ENCODE measurements at places on chromosomes 2 and 18.

DNA sequence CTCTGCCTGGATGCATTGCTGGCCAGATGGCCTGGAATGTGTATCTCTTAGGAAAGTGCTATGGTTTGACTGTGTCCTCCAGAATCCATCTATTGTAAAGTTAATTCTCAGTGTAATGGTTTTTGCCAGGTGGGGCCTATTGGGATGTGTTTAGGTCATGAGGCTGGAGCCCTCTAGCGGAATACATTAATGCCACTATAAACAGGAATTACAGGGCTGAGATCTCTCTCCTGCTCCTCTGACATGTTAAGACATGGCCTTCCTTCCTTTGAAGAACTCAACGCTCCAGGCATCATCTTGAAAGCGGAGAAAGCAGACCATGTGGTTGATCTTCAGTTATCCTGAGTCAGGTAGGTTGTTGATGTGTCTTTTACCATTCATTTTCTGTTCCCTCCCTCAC is 276.4 kb downstream of the RPIA start:
- no peak for DNase-seq

- DNase-seq, result no peak
Measured at GRCh38 chr2:30647752-30648457, 159.3 kb downstream of the CAPN13 start.

DNA sequence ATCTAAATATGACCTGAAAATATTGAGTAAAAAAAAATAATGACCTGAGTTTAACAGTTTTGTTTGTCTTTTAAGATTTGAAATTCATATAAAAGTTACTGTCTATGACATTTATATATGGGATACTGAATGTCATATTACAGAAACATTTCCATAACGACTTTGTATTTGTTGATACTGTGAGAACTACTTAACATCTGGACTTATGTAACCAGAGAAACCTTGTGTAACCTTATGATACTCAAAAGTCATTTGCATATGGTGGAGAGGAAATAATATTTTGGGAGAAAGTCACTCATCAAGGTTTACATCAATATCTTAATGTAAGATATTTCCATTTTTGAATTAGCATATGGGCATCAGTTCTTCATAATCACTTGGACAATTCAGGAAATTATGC is 12.6 kb downstream of the MFSD6 start:
- DNase-seq, result no peak

- no peak for DNase-seq
Measured at GRCh38 chr2:30673127-30673526, 134.1 kb downstream of the CAPN13 start.

DNA sequence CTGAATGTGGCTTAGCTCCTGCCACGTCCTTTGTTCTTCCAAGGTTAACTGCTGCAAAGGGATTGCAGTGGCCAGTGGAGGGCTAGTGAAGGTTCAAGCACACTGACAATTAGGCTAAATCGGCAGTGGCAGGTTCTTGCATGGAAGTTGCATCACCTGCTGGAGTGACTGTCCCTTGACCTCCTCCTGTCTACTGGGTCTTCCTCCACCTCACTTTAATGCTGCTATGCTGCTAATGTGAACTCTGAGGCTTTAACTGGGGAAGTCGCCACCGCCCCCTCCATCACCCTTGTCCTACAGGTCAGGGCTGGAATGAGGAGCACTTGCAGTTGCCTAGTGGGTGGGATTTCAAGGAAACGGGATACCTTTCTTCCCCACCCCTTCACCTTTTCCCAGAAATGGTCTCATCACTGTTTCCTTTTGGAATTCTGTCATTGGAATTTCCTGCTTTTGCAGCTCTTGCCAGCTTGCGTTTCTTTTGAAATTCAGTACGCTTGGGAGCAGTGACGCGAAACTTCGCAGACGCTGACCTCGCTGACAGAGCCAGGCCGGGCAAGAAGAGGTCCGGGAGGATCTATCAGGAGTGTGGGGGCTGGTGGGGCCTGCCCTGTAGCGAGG is 150.3 kb downstream of the SH3RF3 start:
- peak; percentile 54 for DNase-seq

GRCh38 chr2:207215308-207215707 is 49.6 kb upstream of the KLF7 start:
- no peak for DNase-seq

- no peak for DNase-seq
Measured at GRCh38 chr2:136065384-136065783, 52.6 kb downstream of the CXCR4 start.

DNA sequence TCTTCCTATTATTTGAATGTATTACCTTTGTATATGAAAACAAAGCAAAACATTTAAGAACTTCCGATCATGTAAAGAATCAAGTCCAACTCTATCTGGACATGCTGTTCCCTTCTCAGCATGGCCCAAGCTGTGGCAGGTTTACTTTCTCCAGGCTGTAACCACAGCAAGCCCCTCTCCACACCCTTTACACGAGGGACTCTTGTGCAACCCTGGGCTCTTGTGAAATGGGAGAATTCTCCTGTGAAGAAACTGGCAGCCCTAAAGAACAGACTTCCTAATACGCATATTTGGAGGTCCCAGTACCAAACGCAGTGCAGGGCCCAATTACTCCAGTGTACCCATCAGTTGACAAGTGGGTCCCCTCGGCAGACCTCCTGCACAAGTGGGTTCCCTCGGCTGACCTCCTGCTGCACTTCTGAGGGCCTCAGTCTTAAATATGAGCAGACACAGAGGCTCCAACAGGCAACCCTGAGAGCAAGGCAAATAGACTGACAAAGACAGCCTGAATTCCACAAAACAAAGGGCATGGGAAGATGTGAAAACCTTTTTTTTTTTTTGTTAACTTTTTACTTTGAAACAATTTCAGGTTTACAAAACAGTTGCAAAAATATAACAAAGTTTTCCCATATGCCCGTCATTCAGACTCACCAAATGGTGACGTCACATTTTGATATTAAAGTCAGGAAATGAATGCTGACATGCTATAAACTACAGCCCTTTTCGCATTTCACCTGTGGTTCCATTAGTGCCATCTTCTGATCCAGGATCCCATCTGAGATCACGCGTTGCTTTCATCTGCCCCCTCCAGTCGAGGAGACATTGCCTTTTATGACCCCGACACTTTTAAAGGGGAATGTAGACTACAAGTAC is 78.2 kb downstream of the FBXO15 start:
- no peak for DNase-seq

DNA sequence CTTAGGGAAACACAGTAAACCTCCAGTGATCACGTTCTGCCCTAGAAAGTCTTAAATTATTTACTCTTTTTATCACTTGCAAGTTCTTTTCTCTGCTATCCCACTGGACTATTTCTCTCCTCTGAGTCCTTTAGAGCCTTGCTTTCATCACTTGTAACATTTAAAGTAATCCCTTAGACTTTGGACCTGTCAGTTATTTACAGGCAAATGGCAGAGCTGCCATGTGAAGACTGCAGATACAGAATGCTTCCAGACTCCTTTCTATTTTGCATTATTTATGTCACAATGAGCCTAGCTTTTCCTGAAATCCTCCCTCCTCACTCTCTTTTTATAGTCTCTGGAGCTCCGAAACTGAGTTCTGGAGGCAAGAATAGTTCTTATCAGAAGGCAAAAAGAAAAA is 325.6 kb upstream of the TRIB2 start:
- DNase-seq, result no peak

DNA sequence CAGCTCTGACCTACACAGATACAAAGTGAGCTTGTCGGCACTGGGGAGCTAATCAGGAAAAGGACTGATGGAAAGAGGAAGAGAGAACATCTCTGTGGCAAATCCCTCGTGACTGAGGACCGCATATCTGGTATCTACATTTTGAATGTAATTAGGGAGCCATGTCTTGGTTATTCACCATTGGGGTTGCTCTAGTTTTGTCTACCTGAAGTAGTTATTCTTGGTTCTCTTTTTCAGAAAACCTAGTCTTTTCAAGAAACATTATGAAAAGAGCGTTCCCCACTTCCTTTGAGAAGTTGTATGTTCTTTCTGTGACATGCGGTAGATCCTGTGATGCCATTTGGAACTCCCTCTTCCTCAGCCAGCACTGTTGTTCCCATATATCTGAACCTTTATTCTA is 104.4 kb downstream of the DOCK10 start:
- no peak for DNase-seq

- DNase-seq, result no peak
Measured at GRCh38 chr2:48268671-48269070, 261.3 kb upstream of the STON1 start.

- DNase-seq, result no peak
Measured at GRCh38 chr18:31657823-31658669, 26.3 kb downstream of the B4GALT6 start.

DNA sequence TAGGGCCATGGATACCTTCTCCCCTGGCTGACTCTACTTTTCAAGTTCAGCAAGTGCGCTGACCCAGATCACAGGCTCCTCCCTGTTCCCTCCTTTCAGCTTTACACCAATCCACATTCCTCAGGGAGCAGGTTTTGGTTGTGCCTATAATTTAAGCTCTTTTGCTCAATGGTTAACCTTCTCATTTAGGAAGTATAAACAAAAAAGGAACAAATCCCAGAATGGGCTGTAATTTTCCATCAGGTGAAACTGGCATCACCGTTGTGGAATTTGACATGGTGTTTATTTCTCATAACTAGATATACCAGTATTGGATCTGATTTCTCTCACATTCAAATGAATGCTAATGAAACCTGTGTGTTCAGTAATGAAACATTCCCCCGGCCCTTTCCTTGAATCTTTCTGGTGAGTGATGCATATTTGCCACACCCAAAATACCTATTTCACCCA is 13.6 kb downstream of the STRN start:
- DNase-seq, result no peak

DNA sequence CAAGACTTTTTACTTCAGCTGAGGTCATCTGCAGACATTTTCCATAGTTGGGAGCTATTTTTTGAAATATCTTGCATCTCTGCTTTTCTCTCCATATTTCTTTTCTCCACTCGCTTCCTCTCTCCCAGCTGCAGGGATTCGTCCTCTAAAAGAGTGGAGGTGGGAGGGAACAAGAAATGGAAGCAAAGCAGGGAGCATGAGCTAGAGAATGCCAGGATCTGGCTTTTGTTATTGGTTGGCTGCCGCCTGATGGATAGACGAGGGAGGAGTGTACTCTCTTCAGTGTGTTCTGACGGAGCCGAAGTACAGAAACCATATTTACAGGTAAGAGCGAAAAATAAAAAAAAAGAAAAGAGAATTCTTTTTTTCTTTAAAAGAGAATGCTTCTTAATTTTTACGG is at the start of gene CSRNP3:
Gene CSRNP3, plus strand, starts transcription at position 282 of the 400 bp plus-strand sequence. CDS start 125,368 bp downstream, outside the sequence.
- DNase-seq, result peak; percentile 83

GRCh38 chr18:54280220-54280569 is 10.9 kb downstream of the POLI start:
- DNase-seq, result no peak

GRCh38 chr2:36455011-36455410 is 99.4 kb downstream of the CRIM1 start:
- DNase-seq, result no peak

- DNase-seq, result peak; percentile 83
Measured at GRCh38 chr2:23637011-23637778, 252.2 kb downstream of the KLHL29 start.

DNA sequence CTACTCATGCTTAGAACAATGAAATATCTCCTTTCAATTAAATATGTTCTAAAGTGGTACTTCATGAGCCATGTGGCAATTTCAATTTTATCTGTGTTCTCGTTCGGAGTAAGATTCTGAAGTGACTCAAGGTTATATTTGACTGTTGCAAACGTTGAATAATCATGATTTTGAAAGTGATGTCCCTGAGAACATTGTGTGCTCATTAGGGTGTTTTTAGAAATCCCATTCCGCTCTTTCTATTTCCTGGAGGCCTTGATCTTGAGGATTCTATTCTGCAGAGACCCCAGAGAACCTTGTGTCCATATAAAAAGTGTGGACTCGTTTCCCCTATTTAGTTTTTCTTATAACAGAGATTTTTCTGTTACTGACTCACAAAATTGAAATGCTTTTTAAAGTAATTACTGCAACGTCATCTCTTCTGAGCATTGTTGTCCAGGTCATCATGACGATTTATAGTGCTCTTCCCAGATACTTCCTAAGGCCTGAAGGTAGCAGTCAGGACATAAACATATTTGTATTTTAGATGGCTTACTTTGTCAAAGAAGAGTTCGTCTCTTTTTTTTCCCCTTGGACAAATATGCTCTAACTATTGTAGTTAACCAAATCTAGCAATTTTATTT is 27.2 kb downstream of the IL1R2 start:
- peak; percentile 53 for DNase-seq

DNA sequence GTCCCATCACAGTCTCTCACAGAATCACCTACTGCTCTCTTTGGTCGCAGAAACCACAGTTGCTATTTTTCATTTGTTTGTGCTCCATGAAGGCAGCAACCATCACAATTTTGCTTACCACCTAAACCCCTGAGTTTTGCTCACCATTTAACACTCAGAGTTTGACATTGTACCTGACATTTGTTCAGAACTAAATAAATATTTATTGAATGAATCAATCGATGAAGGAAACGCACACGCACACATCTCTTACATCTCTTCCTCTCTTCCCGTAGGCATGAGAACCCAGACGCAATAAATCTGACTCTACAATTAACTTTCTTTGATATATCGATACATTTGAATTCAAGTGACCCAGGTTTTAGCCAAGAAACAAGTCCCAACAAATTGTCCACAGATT is 105.5 kb upstream of the RNF152 start:
- DNase-seq, result no peak

GRCh38 chr2:237616734-237617586 is 10.4 kb upstream of the LRRFIP1 start:
- DNase-seq, result peak; percentile 92

- DNase-seq, result no peak
Measured at GRCh38 chr18:48934723-48935432, 15.9 kb downstream of the SMAD7 start.

DNA sequence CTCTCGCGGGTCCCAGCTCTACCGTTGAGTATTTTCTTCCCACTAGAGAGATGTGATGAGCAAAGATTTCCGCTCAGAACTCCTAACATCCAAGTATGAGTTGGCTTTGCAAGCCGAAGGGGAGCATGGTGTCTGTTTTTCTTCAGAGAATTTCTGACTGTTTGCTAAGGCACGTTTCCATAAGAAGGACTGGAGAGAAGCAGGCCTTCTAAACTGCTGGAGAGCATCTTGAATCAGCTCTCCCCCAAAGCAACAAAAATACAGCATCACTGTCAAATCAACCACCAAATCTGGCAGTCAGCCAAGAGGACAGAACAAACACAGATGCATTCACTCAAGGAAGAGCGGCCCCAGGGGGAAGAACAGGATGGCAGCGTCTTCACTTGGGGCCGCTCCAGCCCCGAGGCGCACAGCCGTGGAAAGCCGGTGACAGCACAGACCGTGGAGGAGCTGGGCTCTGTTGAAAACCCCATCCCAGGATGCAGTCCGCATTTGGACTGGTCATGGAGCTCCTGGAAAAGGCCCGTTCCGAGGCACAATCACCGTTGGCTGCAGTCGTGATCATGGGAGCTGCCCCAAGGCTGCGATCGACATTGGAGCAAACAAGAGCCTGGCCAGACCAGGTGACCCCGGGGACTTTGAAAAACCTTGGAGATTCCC is 101.4 kb downstream of the NFATC1 start:
- peak; percentile 93 for DNase-seq

- peak; percentile 95 for DNase-seq
Measured at GRCh38 chr18:22465859-22466457, 48.2 kb upstream of the CTAGE1 start.

Measured in fibroblast of skin of right quadriceps (primary cell).